ENCODE measurements at places on chromosomes 7 and 10.

GRCh38 chr7:7210475-7211237 lies 28.3 kb downstream of the C1GALT1 start:
- DNase-seq = no peak

GRCh38 chr10:35219891-35220890 lies 93.5 kb downstream of the CREM start:
- no peak for DNase-seq

DNA sequence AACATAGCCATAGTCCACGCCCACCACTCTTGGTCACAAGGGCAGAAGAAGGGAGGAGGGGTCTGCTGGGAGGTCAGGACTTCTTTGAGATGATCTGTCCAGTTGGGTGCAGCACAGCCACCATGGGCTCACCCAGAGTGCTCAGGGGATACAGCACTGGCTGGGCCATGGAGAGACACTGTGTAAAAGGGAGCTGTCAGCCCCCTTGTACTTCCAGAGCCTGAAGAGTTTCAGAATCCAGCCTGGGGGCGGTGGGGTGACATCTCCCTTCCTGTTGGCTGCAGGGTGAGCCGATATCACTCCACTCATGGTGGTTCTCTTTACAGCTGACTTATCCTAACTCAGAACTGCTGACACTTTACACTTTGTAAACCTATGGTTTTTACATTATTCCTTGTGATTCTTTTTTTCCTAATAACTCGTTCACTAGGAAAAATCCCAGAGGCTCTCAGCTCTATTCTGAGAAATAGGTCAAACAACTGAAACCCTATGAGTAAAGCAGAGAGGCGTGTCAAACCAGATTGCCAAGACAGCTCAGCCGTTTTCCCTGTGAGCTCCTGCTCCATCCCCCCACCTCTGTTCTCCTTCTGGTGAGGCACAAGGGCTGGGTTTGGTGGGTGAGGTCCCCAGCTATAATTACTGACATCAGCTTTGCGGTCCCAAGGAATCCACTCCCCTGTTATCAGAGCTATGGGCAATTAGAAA lies 3.2 kb upstream of the MRPS24 start:
- DNase-seq = no peak

GRCh38 chr10:70418229-70418628 lies 14.3 kb downstream of the EIF4EBP2 start:
- no peak for DNase-seq

- DNase-seq = no peak
These were observed 236.1 kb downstream of the ELMO1 start for GRCh38 chr7:37212556-37212955.

- DNase-seq = no peak
These were observed 28.0 kb upstream of the CTTNBP2 start for GRCh38 chr7:117901089-117901797.

GRCh38 chr7:128167042-128167701 lies 73.9 kb upstream of the LEP start:
- peak; percentile 8 for DNase-seq

DNA sequence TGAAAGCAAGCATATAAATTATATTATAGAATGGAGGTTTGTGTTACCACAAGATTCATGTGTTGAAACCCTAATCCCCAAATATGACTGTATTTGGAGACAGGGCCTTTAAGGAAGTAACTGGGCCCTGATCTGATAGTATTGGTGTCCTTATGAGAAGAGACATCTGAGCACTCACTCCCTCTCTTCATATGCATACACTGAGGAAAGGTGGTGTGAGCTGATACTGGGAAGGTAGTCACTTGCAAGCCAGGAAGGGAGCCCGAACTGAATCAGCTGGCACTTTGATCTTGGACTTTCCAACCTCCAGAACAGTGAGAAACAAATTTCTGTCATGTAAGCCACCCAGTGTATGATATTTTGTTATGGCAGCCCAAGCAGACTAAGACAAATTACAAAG lies 66.9 kb upstream of the RHOBTB1 start:
- DNase-seq = no peak

- no peak for DNase-seq
These were observed 44.4 kb upstream of the ELN start for GRCh38 chr7:73983437-73984164.

DNA sequence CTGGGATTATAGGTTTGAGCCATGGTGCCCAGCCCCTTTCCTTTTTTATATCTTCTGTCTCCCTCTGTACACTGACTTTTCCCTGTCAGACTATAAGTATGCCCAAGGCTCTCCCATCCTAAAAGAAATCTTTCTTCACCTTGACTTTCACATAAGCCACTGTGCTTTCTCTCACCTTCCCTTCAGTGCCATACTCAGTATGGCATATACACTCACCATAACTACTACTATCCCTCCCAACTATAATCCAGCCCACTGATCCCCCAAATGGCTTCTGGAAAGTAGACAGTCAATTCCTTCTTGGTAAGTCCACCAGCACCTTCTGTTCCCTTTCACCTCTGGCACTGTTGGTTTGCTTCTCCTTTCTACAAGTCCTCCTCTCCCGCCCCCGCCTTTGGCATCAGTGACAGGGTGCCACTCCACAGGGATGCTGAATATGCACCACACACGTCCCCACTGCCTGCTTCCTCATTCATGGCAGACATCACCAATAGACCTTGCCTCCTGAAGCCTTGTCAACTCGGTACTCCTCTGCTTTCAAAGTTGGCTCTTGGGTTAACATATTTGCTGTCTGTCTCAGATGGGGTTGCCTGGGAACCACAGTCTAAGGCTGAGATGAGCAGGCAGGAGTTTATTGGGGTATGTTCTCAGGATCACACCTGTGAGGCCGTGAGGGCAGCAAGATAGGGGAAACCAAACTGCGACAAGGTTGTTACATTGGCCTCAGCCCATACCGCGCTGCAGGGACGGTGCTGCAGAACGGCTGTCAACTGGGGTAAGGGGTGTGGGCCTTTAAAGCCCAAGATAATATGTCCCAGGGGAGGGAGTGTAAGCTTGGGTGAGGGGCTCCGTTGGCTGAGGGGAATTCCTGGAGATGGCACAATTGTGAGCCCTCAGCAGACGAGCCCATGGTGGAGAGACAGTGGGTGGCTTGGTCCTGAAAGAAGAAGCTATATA lies 7.2 kb upstream of the PSAP start:
- DNase-seq = peak; percentile 40

- DNase-seq = no peak
These were observed 11.1 kb downstream of the CAMK1D start for GRCh38 chr10:12360461-12360860.

- peak; percentile 62 for DNase-seq
These were observed 48.1 kb upstream of the GLCCI1 start for GRCh38 chr7:7920481-7920880.

GRCh38 chr7:146355216-146355615 lies 238.6 kb downstream of the CNTNAP2 start:
- DNase-seq = no peak

GRCh38 chr7:2465928-2466327 lies 10.3 kb downstream of the GRIFIN start:
- no peak for DNase-seq

GRCh38 chr7:142375710-142376313 lies 118.0 kb upstream of the PRSS58 start:
- DNase-seq = no peak

- no peak for DNase-seq
These were observed 58.7 kb downstream of the PLPP4 start for GRCh38 chr10:120515741-120516140.

DNA sequence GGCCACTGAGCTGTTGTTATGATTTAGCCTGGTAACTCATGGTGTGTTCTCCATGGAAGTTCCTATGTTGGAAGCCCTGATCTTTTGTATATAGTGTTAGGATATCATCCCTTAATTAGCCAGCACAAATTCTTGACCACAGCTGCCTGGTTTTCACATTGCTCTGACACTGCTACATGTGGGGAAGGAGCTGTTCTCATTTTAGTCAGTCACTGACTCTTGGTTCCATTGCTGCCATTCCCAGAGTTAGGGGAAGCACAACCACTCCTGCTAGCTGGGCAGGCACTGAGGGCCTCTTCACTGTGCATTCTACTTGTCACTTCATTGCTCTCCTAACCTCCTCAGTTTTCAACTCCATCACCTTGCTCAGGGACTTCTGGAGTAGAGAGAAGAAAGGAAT lies 98.4 kb upstream of the GJD4 start:
- DNase-seq = no peak

DNA sequence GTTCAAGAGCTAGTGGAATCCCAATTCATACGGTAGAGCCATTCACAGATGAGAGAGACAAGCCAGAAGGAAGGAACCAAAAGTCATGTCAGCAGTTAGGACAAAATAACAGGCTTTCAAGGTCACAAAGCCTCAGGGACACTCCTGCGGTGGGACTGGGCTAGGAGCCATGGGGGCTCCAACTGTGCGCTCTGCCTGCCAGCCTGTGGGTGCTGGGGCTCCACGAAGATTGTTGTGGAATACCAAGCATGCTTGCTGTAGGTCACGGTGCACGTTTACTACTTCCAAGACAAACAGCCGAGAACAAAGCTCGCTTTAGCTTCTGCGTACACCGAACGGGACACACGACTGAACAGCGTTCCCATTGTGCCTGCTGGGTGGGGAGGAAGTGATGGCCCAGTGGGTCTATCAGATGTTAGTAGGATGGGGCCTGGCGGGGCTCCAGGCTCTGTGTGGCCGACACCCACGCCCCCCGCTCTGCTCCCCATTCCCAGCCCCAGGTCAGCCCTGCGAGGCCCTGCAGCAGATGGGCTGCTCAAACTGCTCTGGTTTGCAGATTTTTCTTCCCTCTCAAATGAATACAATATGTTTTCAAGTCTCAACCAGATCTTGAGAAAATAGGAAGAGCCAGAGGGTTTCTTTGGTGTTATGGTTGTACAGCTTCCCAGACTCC lies 158.9 kb downstream of the EGFR start:
- DNase-seq = no peak

DNA sequence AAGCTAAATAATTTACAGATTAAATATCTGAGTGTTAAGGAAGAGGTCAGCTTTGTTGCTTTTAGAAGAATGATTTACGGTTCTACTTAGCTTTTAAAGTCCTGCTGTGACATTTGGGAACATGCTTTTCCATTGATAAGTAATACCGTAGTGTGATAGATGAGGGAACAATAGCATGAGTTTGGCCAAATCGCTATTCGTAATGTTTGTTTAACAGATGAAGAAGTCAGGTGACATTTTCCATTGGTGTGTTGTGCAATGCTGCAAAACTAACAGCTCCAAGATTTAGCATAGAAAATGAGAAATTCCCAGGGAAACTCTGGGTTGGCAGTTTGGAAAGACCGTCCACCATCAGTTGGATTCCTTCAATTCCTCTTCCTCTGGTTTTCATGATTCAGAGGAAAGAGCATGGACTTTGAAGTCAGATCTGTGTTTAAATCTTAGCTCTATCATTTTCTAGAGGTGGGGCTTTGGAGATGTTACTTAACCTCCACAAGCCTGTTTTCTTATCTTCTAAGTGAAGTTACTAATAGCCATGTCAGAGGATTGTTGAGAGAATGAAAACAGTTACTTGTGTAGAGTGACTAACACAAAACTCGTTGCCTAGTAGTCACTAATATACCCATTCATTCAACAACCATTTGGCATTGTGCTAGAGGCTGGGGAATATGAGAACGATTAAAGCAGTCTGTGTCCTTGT lies 140.4 kb upstream of the BMPER start:
- DNase-seq = no peak

DNA sequence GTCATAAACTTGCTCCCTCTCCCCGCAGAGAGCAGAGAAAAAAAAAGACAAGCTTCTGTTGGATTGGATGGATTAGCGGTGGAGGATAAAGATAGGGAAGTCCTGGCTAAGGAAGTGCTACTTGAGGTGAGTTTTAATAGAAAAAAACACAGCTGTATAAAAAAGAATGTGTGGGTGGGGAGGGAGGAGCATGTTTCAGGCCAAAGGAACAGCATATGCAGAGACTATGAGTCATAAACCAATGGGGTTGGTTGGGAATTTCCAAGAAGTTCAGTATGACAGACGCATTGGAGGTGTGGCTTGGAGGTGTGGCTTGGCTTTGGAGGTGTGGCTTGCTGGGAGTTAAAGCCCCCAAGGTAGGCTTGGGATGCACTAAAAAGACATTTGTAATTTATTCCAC lies 103.0 kb upstream of the LSM8 start:
- no peak for DNase-seq

DNA sequence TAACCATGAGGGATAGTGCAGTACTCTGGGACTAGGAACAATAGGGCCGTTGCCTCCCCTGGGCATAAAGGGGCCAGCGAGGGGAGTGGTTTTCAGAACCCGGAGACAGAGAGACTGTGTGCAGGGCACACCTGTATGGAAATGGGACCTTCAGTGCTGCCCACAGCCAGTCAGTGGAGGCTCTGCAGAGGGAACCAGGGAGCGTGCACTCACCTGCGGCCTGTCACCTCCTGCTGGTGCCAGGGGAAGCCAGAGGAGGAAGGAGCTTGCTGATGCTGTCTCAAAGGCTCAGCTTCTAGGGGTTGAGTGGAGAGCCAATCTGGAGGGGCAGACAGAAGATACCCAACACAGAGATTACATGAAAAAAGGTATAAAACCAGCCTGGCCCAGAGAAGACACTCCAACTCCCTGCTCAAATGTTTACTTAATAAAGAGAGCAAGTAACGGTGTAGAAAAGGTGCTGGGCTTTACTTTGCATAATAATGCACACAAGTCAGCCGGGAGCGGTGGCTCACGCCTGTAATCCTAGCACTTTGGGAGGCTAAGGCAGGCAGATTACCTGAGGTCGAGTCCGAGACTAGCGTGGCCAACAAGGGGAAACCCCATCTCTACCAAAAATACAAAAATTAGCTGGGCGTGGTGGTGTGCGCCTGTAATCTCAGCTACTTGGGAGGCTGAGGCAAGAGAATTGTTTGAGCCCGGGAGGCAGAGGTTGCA lies 35.5 kb upstream of the WAPL start:
- DNase-seq = no peak

DNA sequence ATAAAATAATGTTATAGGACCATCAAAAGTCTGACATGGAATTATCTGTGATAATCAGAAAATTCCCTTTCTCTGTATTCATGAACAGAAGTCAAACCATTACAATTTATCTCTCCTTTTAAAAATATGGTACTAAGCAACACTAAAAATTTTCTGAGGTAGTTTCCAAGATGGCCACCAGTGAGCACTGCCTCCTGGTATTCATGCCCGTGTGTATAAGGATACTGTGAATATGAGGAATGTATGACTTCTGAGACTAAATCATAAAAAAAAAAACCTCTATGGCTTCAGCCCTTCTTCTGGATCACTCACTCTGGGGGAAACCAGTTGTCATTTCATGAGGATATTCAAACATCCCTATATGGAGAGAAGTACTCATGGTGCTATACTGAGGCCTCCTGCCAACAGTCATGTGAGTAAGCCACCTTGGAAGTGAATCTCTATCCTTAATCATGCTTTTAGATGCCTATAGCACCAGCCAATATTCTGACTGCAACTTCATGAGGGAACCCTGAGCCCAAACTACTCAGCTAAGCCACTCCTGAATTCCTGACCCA lies 41.1 kb downstream of the SIRT1 start:
- DNase-seq = no peak

- DNase-seq = no peak
These were observed 138.4 kb downstream of the BICC1 start for GRCh38 chr10:58651040-58651439.

GRCh38 chr10:65033957-65034356 lies 1512.8 kb downstream of the REEP3 start:
- no peak for DNase-seq

DNA sequence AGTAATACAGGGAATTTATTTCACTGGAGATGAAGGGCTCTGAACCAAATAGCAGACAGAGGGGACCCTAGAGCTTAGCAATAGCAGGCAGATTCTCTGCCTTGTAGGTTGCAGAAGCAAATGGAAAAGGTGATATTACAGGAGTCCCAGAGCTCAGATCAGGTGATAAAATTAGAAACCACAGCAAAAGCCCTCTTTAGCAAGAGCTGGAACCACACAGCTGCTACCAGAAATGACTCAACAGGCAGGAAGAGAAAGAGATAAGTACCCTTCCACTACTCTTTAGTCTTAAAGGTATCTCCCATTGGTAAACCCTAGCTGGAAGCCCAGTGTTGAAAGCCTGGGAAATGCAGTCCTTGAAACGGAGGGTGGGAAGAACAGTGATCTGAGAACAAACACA lies 535.6 kb upstream of the GHITM start:
- no peak for DNase-seq
